ENCODE measurements at places on chromosomes 13 and 19.
A peak's percentile ranks its signal among the peaks of the same experiment; 100 is the strongest.

DNA sequence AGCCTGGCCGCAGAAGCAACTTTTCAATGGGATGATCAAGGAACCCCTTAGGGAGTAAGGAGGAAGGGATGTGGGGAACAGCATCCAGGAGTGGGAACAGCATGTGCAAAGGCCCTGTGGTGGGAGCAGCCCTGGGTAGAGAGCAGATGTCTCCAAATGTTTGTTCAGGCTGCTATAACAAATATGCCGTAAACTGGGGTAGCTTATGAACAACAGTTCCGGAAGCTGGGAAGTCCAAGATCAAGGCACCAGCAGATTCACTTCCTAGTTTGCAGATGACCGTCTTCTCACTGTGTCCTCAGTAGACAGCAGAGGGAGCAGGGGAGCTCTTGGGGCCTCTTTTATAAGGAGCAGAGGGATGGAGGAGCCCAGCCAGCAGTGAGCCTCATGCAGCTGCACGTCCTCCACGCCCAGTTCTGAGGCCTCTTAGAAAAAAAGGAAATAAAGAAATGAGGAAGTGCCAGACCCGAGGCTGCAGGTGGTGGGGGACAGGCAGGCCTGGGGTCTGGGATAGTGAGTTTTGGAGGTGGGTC is 4.2 kb upstream of the LRRC25 start:
- DNase-seq: no peak

DNA sequence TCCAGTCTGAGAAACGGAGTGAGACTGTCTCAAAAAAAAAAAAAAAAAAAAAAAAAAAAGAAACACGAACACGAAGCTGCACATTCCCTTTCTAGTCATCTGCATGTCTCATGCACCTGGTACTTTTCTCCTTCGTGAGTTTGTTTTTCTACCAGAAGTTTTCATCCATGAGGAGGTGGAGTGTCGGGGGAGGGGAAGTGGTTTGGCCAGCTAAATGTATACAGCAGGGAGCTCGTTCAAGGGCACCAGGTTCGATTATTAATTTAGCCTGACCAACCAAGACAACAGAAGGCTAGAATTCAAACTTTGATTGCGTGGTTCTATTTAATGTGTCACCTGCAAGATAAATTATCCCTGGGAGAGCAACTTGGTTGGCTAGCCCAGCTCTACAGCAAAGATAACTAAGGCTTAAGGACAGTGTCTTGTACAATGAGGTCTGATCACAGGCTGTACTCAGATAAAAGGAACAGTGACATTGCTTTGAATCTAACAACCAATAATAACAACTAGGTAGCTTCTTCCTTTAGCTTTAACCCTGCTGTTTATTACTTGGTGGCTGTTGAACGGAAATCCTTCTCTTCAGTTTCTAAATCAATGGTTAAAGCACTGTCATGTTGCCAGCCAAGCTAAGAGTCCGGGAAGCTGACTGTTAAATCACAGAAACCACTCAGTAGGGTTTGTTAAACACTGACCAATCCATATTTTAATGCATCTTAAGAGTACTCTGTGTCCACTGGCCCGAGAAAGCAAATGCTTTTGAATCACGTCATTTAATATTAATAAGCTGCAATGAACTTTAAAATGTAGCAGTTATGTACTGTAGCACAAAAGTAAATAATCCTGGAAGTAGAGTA is 98.4 kb upstream of the STARD13 start:
- DNase-seq: no peak

DNA sequence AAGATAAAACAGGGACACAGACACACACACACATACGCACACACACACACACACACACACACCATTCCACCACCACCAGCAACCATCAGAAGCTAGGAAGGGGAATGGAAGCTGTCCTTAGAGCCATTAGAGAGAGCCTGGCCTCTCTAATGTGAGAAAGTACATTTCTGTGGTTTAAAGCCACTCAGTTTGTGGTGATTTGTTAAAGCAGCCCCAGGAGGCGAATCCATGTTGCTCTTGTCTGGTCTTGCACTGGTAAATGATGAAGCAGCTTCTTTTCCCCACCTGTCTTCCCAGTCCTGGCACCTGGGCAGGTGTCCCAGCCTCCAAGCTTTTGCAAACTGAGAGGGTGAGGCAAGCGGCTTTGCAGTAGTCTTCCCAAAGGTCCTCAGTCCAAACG is 118.9 kb upstream of the KL start:
- DNase-seq: no peak

DNA sequence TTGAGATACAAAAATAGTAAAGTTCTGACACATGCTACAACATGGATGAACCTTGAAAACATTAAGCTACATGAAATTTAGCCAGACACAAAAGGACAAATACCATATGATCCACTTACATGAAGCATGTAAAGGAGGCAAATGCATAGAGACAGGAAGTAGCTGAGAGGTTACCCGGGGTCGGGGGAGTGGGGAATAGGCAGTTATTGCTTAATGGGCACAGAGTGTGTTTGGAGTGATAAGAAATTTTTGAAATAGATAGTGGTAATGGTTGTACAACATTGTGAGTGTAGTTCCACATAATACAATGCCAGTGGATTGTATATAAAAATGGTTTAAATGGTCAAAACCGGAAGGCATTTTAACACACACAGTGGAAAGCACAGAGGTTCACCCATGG is 4.3 kb downstream of the N4BP2L1 start:
- DNase-seq: no peak

DNA sequence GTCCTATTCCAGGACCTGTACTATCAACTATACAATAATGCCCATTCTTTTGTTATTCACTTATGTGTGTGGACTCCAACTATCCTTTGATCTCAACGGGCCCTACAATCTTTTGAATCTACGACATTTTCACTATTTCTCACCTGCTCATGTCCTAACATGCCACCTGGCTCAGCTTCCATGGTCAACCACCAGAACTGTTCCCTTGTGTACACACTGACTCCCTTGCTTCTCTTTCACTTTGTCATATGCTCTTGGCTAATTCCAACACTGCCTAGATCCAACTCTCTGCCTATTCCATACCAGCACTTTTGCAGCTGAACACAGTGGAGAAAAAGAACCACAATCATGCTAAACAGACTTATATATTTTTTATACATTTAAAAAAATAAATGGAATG is 53.1 kb downstream of the MICU2 start:
- no peak for DNase-seq

GRCh38 chr19:31589109-31589508 is 239.9 kb upstream of the TSHZ3 start:
- DNase-seq: peak; percentile 41

- no peak for DNase-seq
Measured at GRCh38 chr13:106183410-106184065, 351.9 kb downstream of the EFNB2 start.

DNA sequence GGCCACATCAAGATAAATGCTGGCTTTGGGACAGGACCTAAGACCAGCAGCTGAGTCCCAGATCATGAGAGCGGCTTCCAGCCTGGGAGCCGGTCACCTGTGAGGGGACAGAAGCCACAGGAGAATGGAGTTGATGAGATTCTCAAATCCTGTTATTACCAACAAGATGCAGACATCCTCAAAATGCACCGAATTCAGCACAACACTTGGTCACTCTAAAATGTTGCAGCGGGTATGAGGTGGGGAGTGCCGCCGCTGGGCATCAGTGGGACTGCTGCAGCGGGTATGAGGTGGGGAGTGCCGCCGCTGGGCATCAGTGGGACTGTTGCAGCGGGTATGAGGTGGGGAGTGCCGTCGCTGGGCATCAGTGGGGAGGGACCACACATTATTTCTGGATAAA is 21.2 kb downstream of the RANBP3 start:
- DNase-seq: no peak

DNA sequence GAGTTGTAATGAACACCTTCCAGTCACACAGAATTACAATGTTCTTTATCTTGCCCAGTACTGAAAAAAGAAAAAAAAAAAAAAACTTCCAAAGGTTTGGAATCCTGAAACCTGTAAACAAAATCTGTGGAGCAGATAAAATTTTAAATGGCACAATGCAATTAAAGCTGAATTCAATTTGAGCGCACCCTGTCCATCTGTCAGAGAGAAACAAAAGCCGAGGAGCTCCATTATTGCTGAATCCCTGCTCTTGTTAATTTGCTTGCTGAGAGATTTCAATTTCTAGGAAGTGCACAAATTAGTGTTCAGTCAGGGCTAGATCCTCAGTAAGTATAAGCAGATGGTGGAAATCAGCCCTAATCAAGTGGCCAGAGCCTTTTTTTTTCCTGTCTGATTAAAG is 65.2 kb downstream of the DACH1 start:
- DNase-seq: no peak

DNA sequence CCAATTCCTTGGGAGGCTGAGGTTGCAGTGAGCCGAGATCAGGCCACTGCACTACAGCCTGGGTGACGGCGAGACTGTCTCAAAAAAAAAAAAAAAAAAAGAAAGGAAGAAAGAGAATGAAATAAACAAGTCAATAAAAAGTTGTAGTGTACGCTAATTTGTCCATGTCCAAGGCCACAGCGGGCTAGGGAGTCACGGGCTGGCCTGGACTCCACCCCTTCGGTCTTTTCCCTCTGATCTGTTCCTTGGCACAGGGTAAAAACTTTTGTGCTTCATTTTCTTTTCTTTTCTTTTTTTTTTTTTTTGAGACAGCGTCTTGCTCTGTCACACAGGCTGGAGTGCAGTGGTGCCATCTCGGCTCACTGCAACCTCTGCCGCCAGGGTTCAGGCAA is 19.4 kb upstream of the MKNK2 start:
- no peak for DNase-seq

DNA sequence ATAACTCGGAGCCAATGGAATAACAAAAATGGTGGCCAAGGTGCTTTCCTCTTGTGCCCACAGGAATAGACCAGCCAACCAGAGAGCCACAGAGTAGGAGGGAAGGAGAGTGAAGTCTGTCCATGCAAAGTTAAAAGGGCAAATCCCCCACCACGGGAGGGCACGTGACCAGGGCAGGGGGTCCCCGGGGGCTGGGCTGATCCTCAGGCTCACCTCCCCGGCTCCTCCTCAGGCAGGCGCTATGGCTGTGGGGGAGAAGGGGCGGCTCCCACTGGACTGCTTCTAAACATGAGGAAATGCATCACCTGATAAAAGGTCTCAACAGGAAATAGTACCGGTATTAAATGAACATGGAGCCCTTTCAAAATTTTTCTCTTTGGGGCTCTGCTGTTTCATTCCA is 73.2 kb upstream of the SLC15A1 start:
- no peak for DNase-seq

GRCh38 chr19:14595558-14595957 is 12.7 kb downstream of the CLEC17A start:
- DNase-seq: no peak
